Stimulated activated effector memory CD8-positive, alpha-beta T cell treated with anti-CD3 and anti-CD28 coated beads, Interleukin-12 subunit alpha, Interleukin-12 subunit beta, amount 100 ng/mL, for 72 hours (primary cell): ENCODE measurements at places on chromosomes 3 and 15.

DNA sequence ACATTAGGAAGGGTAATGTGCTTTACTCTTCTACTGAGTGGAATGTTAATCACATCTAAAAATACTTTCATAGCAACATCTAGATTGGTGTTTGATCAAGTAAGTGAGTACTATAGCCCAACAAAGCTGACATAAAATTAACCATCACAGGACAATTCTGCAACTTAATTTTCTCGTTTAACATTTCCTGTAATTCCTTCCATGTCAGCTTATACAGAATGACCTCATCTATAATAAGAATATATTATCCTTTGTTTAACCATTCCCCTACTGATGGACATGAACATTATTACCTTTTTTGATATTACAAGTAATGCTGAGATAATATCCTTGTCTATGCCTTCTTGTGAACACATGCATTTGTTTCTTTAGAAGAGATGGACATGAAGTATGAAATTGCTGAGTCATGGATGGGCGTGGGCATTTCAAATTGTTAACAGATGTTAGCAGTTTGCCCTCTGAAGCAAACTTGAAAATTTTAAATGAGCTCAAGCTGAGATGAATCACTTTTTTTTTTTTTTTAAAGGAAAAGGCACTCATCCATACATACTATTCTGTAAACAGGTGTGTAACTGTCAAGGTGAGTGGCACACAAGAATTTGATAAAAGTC is 85.1 kb downstream of the OXNAD1 start:
- DNase-seq: no peak

GRCh38 chr3:159480046-159480445 is 508.6 kb upstream of the IL12A start:
- DNase-seq: no peak

GRCh38 chr3:16415911-16416476 is 97.5 kb downstream of the RFTN1 start:
- DNase-seq: no peak

DNA sequence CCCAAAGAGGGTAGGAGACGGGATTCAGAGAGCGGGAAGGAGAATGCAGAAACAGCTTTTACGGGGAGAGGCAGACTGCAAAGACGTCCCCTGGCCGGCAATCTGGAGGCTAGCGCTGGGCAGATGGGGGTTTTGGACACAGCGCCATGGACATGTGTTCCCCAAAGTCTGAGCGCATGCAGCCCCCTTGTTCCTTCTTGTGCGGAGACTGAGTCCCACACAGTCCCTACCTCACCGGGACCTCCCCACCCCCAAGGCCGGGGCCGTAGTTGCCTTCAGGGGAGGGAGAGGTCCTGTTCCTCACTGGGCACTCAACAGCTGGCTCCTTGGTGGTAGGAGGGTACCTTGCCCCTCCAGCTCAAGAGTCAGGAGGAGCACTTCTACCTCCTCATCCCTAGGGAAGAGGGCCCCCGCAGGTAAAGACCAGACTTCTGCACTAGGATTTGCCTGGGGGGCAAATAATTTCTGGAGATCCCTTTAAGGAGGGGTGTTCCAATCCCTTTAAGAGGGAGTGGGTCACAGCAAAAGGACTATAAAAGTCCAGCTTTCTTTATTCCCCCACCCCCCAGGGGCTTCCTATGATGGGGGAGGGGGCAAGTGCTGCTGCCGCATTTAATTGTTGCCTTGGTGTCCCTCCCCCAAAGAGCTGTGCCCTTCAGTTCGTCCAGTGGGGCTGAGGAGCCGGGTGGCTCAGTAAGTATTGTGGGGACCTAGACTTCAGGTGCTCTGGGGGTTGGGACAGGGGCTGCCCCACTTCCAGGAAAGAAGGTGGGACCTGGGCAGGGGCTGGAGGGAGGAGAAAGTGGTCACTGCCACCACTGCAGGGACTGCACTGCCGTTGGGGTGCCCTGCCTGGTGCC is 3.6 kb upstream of the BAHD1 start:
- DNase-seq: no peak

DNA sequence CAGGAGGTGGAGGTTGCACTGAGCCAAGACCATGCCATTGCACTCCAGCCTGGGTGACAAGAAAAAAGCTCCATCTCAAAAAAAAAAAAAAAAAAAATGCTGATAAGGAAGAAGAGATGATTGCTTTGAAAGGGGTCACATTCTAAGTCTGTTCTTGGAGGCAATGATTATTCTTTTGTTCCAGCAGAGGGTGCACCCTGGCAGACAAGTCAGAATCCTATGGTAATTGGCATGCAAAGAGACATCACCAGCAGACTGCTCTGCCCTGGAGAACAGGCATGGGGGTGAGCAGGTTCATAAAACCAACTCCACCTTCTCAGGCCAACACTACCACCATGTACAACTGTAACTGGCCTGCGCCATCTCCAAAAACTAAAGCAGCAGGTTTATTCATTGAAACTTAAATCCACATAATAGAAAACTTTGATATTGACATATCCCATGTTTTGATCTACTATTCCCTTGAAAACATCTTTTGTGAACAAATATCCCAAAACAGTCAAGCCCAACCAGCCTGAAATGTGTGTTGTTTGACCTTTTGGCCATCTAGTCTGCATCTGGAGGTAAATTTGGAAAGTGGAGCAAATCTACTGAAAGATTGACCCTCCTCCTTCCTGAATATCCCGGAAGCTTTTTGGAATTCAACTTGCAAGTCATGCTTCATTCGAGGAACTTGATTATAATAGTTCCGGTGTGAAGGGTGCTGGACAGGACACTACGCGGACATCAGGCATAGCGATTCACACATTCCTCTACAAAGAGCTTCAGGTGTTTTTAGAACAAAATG is 100.3 kb downstream of the MECOM start:
- no peak for DNase-seq

- no peak for DNase-seq
These were observed 45.2 kb downstream of the ADAM10 start for GRCh38 chr15:58704155-58704865.

- no peak for DNase-seq
These were observed 39.5 kb downstream of the ANP32A start for GRCh38 chr15:68781217-68781616.
